Lung microvascular endothelial cell (primary cell): ENCODE measurements at places on chromosomes 2 and 18. TPM values are rescaled to one million over a fixed set of nuclear protein-coding genes. Genes with fewer than 3 reads are reported as not detected.

The TMEM198 gene
- total RNA-seq = not detected in 2 replicates

DNA sequence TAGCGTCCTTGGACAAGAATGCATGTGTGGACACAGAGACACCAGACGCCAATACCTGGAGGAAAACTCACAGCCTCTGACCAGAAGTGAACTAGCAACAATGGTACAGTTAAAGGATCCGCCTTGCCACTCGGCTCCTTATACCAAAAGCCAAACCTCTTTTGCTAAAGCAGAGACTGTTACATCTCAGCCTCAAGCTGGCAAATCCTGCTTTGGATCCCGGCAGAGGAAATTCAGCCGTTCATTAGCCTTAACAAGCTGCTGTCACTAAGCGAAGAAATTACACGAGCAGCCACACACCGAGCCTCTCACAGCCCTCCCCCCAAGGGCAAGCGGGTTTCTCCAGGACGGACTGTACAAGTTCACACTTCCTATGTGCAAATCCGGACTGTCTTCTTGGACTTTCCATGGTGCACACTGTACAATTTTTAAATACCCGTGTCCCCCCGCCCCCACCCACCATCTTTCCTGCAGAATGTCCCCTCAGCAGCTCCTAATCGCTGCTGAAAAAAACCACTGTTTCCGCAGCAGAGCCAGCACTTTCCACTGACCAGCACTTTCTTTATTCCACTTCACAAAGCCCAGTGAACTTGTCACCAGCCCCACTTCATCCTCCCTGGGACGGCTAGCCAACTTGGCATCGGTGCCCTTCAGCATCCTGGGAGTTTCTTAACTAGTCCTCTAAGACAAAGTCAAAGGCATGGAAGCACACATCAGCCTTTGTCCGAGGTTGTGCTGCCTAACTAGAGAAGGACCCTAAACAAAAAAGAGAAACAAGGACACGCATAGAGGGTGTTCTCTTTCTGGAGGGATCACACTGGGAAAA is 1.5 kb downstream of the KLF7 start:
- DNase-seq = peak; percentile 91

The TTC21B gene
- total RNA-seq = 15.7 and 33.5 TPM in 2 replicates

The ATP6V1B1 gene
- total RNA-seq = not detected in 2 replicates

DNA sequence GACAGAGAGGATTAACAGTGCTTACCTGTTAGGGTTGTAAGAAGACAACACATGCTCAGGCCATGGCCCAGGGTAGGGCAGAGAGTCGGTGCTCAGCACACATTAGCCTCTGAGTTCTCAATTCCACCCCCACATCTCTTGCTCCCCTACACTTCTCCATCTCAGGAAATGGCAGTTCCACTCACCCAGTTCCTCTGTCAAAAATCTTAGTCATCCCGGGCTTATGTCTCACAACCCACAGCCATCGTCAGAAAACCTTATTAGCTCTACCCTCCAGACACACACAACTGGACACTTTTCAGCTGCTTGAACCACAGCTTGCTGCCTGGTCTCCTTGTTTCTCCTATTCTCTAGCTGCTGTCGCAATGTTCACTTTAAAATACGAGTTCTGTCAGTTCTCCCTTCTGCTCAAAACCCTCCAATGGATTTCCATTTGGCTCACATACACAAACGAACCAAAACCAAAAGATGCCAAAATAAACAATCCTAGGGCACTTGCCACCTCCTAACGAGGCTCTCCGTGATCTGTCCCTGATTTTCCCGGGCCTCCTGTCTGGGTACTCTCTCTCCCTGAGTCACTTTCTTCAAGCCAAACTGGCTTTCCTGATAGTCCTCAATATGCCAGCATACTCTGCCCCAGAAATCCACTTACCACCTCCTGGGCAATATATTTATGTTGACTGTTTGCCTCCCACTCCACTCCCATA is 89.7 kb downstream of the KCTD1 start:
- peak; percentile 61 for DNase-seq

GRCh38 chr18:45962461-45962860 is 4.7 kb downstream of the EPG5 start:
- DNase-seq = peak; percentile 44

The GAD1 gene
- total RNA-seq = 0.22 and 0.40 TPM in 2 replicates

DNA sequence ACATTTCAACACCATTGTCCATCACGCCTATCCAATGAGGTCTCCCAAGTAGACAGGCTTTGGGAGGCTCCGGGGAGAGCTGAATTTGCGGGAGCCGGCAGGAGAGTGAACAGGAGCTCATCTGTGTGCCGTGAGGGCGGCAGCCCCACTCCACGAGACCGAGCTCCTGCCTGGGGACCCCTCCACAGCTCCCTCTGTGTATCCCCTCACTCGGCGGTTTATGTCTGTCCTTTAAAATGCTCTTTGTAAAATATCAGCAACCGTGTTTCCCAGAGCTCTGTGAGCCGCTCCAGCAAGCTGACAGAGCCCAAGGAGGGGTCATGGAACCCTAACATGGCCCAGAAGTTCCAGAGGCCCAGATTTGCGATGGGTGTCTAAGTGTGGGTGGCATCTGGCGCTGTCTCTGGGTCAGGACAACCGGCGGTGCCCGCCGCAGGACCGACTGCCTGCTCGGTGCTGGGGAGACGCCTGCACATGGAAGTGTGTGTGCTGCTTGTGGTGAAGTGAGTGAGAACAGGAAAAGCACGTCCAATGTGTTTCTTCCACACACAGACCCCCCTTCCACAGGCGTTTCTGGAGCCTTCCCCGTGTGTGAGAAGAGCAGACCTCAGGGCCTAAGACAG is 34.8 kb downstream of the SLC66A2 start:
- DNase-seq = no peak

GRCh38 chr2:28580078-28580477 is 84.2 kb downstream of the PLB1 start:
- peak; percentile 10 for DNase-seq

DNA sequence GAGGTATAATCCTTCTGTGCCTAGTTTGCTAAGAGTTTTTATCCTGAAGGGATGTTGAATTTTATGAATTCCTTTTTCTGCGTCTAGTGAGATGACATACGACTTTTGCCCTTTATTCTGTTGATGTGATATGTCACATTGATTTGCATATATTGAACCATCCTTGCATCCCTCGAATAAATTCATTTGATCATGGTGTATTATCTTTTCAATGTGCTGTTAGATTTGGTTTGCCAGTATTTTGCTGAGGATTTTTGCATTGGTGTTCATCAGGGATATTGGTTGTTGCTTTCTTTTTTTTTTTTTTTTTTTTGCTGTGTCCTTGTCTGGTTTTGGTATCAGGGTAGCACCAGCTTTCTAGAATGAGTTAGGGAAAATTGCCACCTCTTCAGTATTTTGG is 9.1 kb downstream of the GCC2 start:
- no peak for DNase-seq

GRCh38 chr18:6370886-6371635 is 43.6 kb downstream of the L3MBTL4 start:
- peak; percentile 12 for DNase-seq

DNA sequence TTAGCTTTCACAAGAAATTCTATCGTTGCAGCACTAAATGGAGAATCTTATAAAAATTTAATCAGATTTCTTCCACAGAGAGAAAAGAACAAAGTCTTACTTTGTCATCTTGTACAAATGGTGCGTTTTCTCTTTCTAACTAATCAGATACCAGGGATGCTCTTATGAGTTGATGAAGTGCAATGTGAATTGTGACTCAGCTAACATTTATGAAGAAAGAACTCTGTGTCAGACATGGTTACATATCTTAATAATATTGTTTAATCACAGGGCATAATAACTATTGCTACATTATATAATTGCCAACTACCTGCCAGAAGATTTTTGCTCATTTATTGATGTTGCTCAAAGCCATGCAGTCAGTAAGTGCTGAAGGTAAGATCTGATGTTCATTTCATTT is 465.0 kb downstream of the CCDC85A start:
- DNase-seq = no peak

DNA sequence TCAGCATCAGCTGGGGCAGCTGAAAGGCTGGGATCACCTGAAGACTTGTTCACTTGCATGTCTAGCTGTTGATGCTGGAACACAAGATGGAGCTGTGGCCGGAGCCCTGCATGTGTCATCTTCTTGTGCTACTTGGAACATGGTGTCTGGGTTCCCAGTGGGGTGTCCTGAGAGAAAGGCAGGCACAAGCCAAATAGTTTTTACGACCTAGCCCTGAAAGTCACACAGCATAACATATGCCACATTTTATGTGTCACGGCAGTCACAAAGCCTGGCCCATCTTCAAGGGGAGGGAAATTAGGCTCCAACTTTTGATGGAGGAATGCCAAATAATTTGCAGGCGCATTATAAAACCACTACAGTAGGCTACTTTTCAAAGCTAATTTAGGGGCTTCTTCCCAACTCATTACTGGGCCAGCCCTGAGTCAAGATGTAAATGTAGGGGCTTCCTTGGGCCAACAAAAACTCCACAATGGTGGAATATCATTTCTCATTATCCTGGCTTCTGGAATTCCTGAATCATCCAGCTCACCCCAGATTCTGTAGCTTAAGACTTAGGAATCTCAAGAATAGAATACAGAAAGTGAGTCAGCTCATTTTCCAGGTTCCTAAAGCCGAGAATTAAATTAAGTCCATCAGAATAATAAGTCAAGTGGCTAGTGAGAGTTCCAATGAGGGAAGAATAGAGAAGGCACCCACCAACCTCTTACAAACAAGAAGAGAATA is 543.0 kb downstream of the TNS1 start:
- no peak for DNase-seq

- DNase-seq = no peak
Measured at GRCh38 chr2:65153515-65153914, 23.6 kb upstream of the RAB1A start.

GRCh38 chr2:26457251-26457666 is 20.7 kb downstream of the OTOF start:
- no peak for DNase-seq

DNA sequence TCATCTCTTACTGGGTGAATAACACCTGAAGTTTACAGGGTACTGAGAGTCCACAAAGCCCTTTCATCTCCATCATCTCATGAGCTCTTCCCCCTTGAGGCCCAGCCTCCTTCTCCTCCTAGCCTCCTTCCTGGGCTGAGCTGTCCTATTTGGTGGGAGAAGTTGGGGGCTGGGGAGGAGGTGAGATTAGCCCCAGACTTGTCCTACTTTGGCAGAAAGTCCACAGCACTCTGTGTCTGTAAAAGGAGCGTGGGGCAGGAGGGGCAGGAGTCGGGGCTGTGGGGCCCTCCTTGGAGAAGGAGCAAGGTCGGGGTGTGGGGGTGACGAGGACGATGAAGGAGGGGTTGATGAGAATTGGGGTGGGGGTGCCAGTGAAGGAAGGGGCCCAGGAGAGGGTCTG is 10.0 kb upstream of the DES start:
- DNase-seq = no peak

DNA sequence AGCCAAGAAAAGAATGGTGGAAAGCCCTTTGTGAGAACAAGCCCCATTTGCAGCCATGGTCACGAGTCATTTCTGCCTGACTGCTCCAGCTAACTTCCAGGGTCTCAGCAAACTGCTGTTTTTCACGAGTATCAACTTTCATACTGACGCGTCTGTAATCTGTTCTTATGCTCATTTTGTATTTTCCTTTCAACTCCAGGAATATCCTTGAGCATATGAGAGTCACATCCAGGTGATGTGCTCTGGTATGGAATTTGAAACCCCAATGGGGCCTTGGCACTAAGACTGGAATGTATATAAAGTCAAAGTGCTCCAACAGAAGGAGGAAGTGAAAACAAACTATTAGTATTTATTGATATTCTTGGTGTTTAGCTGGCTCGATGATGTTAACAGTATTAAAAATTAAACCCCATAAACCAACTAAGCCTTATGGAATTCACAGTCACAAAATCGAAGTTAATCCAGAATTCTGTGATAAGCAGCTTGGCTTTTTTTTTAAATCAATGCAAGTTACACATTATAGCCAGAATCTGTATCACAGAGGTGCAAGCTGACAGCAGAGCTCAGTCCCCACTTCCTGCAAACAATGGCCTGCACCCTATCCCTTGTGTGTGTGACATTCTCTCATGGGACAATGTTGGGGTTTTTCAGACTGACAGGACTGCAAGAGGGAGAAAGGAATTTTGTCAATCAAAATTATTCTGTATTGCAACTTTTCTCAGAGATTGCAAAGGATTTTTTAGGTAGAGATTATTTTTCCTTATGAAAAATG is 26.1 kb downstream of the SLC14A1 start:
- DNase-seq = no peak

DNA sequence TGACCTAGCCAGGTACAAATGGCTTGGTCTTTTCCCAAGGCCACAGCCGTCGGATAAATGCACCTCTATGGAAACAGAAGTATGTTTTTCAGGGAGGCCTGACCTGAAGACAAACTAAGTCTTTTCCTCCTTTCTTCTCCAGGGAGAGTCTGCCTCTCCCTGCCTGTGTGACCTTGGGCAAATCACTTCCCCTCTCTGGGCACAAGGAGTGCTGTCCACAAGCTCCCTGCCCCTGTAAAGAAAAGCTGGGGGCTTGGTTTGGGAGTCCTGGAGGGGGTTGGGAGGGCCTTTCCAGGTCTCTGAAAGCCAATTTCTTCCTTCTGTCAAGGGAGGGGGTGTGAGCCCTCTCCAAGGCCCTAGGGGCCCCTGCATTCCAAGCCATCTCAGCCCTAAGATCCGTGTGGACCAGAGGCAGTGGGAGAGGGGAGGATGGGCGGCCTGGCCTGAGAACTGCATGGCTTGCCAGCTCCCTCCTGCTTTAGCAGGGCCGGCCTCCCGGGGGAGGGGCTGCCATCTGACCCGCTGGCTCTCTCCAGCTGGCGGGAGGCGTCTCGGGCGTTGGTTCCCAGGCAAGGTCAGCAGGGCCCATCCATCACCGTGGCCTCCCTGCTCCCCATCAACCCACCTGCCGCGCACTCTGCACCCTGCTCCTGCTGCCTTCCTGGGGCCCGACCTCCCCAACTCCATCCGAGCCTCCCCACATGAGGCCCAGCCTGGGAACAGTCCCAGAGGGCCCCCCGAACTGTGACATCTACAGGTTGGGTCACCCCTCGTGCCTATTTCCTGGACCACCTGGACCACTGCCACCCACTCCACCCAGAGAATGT is 61.4 kb downstream of the SMAD7 start:
- DNase-seq = no peak

GRCh38 chr2:9364791-9365497 is 58.4 kb downstream of the ITGB1BP1 start:
- DNase-seq = peak; percentile 50

The TACR1 gene
- total RNA-seq = not detected in 2 replicates

The MERTK gene
- 13.9 and 21.6 TPM in 2 replicates for total RNA-seq

GRCh38 chr2:173649527-173650219 is 295.0 kb downstream of the CDCA7 start:
- DNase-seq = no peak

- peak; percentile 63 for DNase-seq
Measured at GRCh38 chr2:136025057-136025973, 39.9 kb upstream of the DARS1 start.

DNA sequence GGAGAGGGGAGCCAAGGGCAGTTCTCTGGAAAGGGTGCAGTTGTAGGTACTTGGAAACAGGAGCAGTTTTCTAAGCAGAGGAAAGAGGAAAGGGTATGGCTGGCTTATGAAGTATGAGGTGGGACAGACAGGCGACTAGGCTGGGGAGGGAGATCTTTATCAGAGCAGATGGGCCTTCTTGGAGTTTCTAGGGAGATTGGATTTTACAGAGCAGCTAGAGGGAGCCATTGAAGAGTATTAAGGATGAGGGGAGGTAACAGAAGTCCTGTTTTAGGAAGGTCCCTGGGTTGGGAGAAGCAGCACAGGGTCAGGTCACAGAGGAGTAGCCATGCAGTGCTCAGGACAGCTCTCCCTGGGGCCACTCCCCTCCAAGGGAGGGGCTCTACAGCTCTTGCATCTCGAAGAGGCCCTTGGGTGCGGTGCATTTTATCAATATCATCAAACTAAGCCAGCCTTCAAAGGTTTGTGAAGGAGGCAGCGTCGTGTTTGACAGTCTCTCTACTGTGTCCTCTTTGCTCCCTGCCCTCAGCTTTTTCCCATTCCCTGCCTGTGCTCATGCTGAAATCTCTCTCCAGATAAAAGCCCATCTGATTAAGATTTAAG is 154.3 kb downstream of the SETBP1 start:
- DNase-seq = no peak
